ENCODE measurements at places on chromosomes 5 and 9. TPM values are rescaled to one million over a fixed set of nuclear protein-coding genes. Genes with fewer than 3 reads are reported as not detected.

DNA sequence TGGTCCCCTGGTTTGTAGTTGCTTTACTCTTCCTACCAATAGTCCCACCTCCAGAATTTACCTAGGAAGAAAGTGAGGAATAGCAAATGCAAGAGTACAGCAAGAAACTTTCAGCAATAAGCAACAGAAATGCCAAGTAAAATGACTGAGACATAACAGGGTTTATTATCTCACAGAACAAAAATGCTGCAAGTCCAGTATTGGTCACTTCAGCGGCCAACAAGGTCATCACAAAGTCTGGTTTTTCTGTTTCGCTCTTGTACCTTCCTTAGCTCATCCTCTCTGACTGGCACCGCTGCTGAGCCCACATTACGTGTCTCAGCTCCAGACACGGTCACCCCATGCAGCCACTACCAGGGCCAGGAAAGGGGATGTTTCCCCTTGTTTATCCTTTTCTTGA, 82.7 kb downstream of the RFK start:
- ATAC-seq, result peak; percentile 63

GRCh38 chr9:134436911-134437310, 110.7 kb downstream of the RXRA start:
- no peak for ATAC-seq

DNA sequence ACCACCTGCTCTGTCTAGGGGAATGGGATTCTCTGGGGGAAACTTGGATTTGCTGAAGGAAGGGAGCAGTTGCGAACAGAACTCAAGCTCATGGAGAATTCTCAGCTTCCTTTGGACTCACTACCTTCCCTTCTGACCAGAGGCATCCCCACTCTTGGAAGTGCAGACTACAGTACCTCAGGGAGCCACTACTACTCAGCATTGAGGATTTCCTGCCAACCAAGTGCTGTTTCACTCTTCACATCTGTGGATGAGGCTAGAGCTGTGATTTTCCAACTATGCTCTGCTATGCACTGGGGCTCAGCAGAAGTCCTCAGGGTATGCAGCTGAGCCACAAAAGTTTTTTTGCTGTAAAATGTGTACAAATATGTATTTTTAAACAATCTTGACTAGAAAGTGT, 43.9 kb downstream of the MACROH2A1 start:
- ATAC-seq, result no peak

DNA sequence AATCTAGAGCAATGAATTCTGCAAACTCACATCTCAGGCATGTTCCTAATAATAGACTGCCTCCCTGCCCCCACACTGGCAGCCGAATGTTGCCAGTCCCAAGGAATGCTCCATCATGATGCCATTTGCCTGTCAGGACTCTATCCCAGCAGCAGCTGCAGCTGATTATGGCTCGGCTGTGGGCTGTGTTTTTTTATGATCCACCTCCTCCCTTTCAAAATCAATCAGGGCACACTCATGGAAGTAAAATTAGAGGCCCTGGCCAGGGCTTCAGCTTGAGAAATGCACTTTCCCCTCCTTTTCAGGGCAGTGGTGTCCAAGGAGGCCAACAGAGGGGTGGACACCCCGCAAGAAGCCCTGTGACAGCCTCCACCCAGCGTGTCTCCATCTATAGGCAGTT, 176.7 kb upstream of the S1PR3 start:
- no peak for ATAC-seq

DNA sequence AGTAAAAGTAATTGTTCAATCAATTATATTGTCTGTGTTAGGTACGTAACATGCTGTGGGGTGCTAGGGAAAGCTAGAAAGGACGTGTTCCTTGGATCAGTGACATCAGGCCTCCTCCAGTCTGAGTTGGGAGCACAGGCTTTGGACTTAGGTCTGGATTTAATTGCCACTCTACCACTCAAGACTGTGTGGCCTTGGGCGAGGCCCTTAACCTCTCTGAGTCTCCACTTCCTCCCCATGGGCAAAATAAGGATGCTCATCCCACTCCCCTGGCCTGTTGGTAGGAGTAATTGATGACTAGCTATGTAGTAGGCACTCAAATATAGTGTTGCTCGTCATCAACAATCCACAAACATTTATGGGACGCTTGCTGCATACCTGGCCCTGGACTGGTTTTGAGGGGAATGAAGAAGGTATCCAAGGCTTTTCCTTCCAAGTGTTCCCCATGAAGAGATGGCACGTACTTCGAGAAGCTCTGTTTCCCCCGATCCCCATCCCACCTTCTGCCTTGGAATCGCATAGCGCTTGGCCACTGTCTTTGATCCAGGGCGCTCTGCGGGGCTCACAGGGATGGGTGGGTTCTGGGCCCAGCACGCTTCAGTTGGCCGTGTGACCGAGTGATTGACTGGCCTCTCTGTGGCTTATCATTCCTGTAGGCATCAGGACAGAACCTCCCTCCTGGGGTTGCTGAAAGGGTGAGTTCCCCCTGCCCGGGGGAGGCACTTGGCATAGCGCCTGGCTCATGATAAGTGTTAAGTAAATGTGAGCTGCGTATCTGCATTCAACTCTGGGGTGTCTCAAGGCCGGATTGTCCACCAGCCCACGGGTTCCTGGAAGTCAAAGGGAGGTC, 8.1 kb downstream of the FGF18 start:
- ATAC-seq, result no peak

GRCh38 chr9:95071450-95071849, 246.1 kb downstream of the FANCC start:
- no peak for ATAC-seq

DNA sequence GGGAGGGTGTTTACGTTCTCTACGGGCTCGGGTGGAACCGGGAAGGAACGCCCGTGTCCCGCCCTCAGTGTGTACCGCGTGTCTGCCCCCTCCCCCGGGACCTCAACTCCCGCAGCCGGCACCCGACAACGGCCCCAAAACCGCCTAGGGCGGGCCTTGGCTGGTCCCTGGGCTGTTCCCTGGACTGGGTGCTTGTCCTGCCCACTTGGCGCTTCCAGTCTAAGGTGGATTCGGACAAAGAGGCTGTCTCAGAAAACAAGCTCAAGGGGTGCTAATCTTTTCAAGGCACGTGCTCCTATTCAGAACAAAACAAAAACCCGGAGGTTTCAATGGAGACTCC, 379 bp upstream of the CLK4 start:
- no peak for ATAC-seq

- no peak for ATAC-seq
Measured at GRCh38 chr5:132493241-132493640, 2.7 kb upstream of the IRF1 start.

DNA sequence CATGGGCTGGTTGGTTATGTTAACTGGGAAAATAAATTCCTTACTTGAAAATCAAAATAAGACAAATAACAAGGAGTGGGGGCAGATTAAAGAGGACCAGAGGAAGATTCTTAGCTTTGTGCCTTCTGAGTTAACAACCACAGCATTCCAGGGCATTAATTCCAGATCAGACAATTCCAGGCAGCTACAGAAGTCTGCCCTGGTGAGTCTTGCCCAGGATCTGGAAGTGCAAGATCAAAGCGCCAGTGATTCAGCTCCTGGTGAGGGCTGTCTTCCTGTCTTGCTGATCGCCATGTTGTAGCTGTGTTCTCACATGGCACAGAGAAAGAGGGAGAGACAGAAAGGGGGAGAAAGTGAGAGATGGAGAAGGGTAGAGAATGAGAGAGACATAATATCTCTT, 65.6 kb downstream of the ANXA2R start:
- peak; percentile 60 for ATAC-seq

DNA sequence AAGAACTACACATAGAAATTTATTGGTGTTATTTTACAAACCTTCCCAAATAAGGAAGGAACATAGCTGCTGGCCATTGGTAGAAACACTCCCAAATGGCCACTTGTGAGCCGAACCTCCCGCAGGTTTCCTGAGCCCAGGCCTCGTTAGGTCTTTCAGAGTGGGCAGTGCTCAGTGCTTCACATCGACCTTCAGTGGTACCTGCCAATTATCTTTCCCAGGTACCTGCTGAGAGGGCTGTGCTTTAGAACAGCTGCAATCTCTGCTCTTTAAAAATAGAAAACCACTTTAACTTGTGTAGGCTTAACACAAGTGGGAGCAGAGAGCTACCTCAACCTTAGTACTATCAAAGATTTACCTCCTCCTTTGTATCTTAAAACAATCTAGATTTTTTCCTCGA, 334.1 kb downstream of the RFX3 start:
- ATAC-seq, result no peak

- no peak for ATAC-seq
Measured at GRCh38 chr9:112894041-112894440, 3.4 kb upstream of the SLC46A2 start.

DNA sequence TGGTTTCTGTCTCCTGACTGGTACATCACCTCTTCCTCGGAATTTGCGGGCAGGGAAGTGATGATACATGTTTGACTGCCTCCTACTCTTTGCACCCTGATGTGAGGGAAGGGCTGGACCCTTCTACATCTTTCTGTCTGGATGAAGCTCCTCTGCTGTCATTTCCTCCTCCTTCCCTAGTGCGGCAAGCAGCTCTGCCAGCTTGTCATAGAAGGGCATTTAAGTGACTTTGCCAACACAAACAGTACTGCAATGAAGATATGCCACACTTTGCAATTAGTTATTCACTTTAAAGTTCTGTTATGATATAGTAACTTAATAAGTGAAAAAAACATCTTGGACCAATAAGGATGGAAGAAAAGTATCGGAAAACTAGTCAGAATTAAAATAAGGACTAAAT, 48.5 kb upstream of the ABL1 start:
- ATAC-seq, result no peak

The RNF180 gene
- total RNA-seq, result 2.8 TPM

The FOXD4L6 gene
- total RNA-seq, result not detected

The NUTM2F gene
- not detected for total RNA-seq

The NMUR2 gene
- total RNA-seq, result not detected

The OLFML2A gene
- total RNA-seq, result 12.3 TPM

The FBP2 gene
- total RNA-seq, result not detected

The PCDHGA11 gene
- total RNA-seq, result 1.9 TPM

The CDO1 gene
- 0.20 TPM for total RNA-seq
